ENCODE measurements at places on chromosomes 7 and 10.

- DNase-seq = no peak
Measured at GRCh38 chr7:143285806-143286521, 1.2 kb downstream of the TMEM139 start.

- peak; percentile 22 for DNase-seq
Measured at GRCh38 chr10:22437620-22438588, 92.6 kb downstream of the SPAG6 start.

GRCh38 chr10:123904834-123905409 is 13.3 kb upstream of the CPXM2 start:
- DNase-seq = no peak

DNA sequence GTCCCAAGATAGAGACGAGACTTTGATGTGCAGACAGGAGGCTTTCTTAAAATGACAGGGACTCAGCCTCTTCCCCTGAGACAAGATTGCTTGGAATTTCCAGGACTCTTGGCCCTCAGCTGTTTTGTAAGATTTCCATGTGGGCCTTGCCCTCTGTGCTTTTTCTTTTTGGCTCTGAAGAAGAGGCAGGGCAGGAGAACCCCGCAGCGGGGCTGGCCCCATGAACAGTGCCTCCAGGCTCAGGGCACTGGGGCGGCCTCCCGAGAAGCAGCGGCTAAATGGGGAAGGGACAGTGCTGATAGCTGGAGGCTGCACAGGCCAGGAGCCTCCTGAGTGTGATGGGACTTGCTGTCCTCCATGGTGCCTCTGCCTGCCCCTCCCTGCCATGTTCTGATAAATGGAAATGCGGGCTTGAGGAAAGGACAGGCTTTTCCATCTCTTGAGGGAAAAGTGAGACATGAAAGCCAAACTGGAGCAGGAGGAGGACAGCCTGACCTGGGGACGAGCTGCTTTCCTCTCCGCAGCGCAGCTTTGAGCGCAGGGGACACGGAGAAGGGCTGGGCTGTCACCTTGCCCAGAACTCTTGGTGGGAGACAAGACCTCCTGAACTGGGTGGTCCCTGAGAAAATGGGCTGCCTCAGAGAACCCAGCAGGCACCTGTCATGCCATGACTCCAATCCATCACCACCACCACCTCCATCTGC is 12.1 kb downstream of the SAP25 start:
- DNase-seq = no peak

DNA sequence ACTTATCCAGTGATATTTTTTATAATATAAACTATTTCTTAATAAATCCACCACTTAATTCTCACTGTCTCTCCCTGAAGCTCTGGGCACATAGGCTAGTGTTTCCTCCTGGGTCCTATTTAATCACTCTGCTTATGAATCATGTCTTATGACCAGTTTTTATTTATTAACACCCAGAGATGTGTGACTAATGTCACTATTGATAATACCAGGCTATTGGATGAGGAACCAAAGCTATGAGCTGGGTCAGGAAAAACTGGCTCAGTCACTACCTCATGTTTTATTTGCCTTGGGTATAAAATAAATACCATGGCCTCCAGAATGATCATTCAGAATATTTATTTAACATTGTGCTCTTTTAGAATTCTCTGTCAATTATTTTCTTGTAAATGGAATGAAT is 5.2 kb downstream of the SEMA3E start:
- DNase-seq = peak; percentile 39

DNA sequence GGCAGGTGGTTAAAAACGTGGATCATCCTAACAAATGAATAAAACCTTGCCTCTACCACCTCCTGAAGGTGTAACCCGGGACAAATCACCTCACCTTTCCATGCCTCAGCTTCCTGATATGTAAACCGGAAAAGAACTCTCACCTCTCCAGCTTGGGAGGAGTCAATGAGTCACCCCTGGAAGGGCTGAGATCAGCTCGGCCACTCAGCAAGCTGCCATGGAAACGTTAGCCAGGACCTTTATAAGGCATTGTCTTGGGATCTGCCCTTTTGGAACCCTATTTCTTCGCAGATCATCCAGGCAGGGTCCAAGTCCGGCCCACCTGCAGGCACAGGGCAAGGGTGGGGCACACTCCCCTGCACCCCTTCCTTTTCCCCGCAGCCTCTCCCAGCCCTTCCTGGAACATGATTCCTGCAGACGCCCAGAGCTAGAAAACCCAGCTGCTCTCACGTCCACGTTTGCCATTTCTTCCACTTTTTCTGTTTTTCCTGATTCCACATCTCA is 81.6 kb upstream of the PFKP start:
- DNase-seq = peak; percentile 72

- no peak for DNase-seq
Measured at GRCh38 chr10:78470267-78471103, 436.8 kb downstream of the RPS24 start.

DNA sequence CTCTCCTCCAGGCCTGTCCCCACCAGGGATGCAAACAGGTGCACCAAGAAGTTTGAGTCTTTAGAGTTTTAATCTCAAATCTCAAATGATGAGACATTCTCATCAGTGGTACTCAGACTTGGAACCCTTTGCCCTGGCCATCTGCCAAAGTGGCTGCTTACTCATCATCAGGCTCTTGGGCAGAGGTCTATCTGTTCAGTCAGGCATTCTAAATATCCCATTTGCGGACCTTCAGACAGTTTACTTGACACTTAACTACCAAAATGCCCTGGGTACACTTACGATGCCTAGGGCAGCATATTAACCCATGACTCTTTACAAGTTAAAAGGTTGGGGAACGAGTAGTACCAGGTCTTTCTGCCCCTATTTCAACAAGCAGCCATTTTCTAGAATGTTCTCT is 61.2 kb upstream of the YAE1 start:
- peak; percentile 95 for DNase-seq

- DNase-seq = peak; percentile 34
Measured at GRCh38 chr10:105952153-105952552, 1212.4 kb downstream of the SORCS1 start.

- peak; percentile 11 for DNase-seq
Measured at GRCh38 chr7:19405541-19405940, 260.3 kb upstream of the FERD3L start.

DNA sequence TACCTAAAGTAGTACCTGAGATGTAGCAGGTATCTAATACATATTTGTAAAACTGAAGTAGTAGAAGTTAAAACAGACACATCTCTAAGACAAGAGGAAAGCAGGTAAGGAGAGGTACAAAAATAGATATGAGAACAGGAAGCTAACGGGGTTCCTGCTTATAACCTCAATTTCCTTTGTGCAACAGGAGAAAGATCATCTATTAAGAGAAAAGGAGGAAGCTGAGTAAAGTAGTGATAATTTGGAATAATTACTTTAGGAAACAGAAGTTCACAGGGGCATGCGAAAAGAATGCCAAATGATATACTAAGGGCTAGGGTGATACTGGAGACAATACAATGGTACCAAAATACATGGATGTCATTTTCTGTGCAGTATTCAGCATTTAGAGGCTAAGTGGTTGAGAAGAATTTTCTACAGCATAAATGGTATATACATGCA is 108.7 kb downstream of the NRBF2 start:
- DNase-seq = no peak

GRCh38 chr10:114618722-114619121 is 39.4 kb downstream of the ABLIM1 start:
- DNase-seq = no peak

GRCh38 chr7:154423231-154423630 is 371.0 kb downstream of the DPP6 start:
- no peak for DNase-seq

DNA sequence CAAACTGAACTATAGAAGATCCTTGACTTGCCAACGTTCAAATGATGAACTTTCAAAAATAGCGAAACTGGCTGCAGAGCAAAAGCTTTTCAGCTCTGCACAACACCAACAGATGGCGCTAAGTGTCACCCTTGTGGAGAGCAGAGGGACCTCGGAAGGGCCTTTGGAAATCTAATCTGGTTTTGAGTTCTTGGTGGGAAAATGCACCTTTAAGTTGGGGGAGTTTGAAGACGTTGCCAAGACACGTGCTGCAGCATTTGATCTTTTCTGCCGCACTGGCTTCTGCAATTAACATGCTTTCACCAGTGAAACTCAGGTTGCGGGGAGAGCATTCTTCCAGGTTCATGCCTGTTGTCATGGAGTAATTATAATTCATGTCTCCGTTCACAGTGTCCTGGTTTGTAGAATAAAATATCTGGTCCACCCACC is 26.3 kb upstream of the WDR11 start:
- DNase-seq = peak; percentile 54

DNA sequence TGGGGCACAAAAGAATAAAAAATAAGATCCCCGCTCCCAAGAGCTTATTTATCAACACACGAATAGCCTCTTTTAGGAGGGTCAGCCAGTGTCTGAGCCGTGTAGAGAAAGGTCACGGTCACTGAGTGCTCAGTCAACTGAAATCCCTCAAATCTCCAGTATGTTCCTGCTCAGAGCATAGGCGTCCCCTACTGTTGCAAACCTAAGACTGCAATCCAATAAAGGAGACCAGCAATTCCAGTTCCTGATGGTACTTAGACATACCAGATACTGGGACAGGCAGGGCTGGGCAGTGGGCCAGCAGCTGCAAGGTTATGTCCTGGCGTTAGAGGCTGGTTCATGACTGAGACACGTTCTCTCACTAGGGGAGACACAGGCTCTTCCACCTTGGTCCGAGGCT is 93.6 kb downstream of the CACNB2 start:
- DNase-seq = peak; percentile 25

GRCh38 chr7:78134256-78134655 is 335.7 kb downstream of the PHTF2 start:
- DNase-seq = peak; percentile 64

GRCh38 chr10:69101451-69102095 is 13.7 kb downstream of the SRGN start:
- DNase-seq = no peak

- no peak for DNase-seq
Measured at GRCh38 chr10:96820765-96821164, 11.3 kb upstream of the LCOR start.

DNA sequence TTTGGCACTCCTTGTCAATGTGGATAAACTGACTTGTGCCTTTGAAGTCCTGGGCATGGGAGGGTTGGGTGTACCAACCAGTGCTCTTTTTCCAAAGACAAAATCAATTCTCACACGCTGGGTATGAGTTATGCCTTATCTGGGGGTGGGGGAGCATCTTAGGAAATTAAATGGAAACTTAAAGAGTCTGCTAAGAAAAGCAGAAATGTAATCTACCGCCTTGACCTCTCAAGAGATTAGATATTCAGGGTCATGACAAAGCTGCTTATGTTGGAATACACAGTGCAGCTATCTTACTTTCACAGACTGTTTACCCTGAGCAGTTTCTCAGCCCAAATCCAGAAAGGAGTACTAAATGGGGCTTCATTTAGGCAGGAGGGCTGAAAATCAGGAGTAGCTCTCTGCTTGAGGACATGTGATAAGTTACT is 2.6 kb downstream of the MEST start:
- no peak for DNase-seq

- DNase-seq = no peak
Measured at GRCh38 chr10:108662975-108663374, 1260.3 kb downstream of the XPNPEP1 start.

GRCh38 chr10:34141032-34141680 is 673.9 kb downstream of the PARD3 start:
- no peak for DNase-seq

- no peak for DNase-seq
Measured at GRCh38 chr10:80515511-80515910, 22.2 kb upstream of the SH2D4B start.

DNA sequence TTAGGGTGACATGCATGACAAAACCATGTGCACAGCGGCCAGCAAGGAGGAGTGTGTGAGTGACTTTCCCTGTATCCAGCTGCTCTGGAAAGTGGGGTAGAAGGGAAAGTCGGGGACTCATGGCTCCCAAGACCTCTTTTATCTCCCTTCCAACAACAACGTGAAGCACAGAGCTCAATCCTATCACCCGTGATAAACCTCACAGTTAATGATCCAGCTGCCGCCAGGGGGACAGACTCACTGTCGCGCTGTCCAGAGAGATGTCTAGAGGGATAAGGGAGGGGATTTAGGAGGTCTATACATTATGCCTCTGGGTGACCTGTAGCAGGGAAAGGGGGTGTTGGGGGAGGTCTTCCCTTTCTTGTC is 84.0 kb upstream of the SMNDC1 start:
- DNase-seq = no peak

GRCh38 chr10:104033401-104033930 is 52.2 kb downstream of the COL17A1 start:
- DNase-seq = no peak

GRCh38 chr10:128280271-128280670 is 154.0 kb upstream of the MKI67 start:
- DNase-seq = no peak

- DNase-seq = no peak
Measured at GRCh38 chr7:116200963-116201362, 9.4 kb upstream of the TES start.

- no peak for DNase-seq
Measured at GRCh38 chr7:25382869-25383268, 154.6 kb upstream of the NPVF start.

- no peak for DNase-seq
Measured at GRCh38 chr7:16428672-16429071, 7.3 kb upstream of the CRPPA start.

DNA sequence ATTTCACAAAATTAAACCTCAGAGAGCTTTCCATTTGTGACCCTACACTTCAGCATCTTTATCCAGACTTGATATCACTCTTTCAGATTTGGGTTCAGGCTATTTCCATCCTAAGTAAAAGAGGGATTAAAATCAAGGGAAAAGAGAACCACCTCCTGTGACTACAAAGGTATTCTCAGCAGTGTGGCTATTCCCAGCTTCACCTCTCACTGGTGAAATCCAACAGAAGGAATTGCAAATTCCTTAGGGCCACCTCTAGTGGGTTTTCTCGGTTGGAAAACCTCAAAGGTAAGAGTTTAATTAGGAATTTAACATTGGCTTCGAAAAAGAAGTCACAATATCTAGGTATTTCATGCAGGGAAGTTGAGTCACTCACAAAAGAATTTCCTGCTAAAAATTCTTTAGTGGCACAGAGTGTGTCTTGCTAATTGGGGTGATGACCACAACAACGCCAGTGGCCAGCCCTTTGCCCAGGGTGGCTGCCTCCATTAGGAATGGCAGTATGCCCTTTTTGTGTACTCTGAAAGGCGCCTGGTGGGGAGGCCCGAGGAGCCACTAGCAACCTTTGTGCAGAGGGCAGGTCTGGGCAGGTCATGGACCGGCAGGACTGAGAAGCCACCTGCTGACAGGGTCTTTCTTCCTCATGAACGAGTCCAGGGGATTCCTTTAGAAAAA is 52.2 kb downstream of the SEM1 start:
- DNase-seq = no peak

DNA sequence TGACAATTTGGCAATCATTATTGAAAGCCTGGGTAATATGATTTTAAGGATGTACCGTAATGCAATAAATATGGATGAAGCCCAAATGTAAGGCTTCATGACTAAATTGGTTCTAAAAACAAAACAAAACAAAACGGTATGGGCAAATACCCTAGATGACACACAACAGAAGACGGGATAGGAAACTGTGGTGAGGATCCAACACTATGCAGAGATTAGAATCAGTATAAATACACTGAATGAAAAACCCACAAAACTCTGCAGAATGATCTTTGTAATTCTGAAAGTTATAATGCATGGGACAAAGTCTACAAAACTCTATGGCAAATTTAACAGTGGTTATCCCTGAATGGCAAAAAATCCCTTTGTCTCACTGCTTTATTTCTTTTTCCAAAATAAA is 57.6 kb downstream of the MALSU1 start:
- DNase-seq = no peak

GRCh38 chr10:50293513-50294313 is 42.4 kb upstream of the ASAH2 start:
- DNase-seq = no peak

GRCh38 chr10:8639486-8640185 is 585.1 kb downstream of the GATA3 start:
- no peak for DNase-seq

Data from ACHN (cell line).